ENCODE measurements at places on chromosomes 1 and 21.

- DNase-seq, result no peak
Measured at GRCh38 chr1:100670083-100670482, 49.5 kb upstream of the VCAM1 start.

- DNase-seq, result no peak
Measured at GRCh38 chr1:13896932-13897331, 196.9 kb downstream of the PRDM2 start.

GRCh38 chr1:1212780-1213344, 1.1 kb downstream of the TNFRSF4 start:
- no peak for DNase-seq

DNA sequence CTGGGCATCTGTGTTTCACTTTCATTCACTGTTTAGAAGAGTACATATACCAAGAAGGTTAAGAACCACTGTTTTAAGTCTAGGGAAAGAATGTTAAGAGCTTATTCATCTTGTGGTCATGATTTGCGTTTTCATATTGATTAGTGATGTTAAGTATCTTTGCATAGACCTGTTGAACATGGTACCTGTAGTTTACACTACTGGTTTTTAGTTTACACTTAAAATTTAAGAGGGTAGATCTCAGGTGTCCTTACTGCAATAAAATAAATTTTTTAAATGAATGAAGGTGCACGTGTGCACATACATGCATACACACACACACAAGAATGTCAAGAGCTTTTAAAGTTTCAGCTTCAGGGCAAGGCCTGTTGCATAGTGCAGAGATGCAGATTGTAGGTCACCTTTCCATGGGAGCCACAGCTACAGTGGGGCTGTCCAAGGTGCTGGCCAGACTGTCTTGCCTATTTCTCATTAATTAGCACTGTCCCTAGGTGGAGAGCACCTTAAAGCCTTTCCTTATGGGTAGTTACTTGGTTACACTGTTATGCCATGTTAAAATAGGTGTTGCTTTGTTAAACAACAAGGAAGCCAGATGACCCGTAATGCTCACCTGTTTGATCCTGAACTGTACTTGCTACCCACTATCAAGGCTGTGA, 543.0 kb upstream of the DAB1 start:
- no peak for DNase-seq

DNA sequence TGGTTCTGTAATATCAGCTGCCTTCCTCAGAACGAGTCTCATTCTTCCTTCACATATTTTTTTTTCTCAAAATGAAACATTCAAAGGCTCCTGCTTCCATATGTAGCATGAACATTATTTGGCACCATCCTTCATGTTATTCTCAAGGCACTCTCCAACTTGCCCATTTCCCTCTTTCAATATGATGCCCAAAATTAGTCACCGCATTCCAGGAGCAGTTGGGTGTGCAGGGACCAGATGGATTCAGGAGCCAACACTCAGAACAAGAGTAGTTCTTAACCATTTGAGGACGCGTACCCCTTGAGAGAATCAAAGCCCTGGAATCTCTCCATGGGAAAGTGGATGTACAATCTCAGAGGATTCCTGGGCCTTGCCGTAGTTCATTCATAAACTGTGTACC, 50.3 kb downstream of the KCNK1 start:
- DNase-seq, result no peak

DNA sequence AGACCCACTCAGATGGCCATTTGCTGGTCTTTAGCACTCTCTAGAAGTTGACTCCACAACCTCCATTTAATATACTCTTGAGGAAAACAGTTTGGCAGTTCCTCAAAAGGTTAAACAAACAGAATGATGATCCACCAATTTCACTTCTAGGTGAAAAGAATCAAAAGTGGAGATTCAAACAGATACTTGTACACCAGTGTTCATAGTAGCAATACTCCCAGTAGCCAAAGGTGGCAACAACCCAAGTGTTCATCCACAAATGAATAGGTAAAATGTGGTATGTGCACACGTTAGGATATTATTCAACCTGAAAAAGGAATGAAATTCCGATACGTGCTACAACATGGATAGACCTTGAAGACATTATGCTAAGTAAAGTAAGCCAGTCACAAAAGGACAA, 6.3 kb downstream of the PRCC start:
- DNase-seq, result no peak

GRCh38 chr21:36330904-36331303, 10.9 kb downstream of the MORC3 start:
- peak; percentile 65 for DNase-seq

DNA sequence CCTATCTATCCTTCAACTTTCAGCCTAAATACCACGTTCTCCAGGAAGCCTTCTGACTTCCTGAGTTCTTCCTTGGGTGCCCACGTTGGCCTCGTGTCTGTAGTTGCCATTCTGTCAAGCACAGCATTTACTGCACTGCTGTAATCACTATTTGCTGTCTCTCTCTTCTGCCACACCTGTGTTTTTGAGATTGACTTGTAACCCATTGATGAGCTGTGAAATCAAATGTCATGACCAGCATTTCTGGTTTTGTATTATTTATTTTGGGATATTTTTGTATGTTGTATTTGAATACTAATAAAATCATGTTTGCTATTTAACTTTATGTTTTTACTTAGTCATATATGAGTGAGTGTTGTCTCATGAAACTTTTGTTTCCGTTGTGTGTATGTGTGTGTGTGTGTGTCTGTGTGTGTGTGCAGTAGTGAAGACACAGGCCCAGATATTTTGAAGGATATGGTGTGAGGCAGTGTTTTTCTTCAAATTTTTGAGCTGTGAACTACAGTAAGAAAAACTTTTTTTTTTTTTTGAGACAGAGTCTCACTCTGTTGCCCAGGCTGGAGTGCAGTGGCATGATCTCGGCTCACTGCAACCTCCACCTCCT, 126.2 kb upstream of the SERBP1 start:
- DNase-seq, result no peak

DNA sequence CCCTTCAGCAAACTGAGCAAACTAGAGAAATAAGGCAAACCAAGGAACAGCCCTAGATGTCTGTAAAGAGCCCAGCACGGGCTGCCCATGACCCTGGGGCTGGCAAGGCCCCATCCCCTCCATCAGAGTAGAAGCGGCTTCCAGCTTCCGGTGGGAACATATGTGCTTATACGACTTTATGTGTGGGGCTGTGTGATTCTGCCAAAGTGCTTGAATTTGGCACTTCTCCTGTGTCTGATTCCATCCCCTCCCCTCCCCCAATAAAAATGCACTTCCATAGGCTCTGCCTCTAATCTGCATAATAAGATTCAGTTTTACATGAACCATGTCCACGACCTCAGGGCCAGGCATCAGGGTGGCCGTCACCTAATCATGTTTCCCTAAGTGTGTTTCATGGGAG, 236.6 kb downstream of the DSCAM start:
- no peak for DNase-seq

GRCh38 chr1:112141923-112142322, 152.5 kb upstream of the KCND3 start:
- no peak for DNase-seq

DNA sequence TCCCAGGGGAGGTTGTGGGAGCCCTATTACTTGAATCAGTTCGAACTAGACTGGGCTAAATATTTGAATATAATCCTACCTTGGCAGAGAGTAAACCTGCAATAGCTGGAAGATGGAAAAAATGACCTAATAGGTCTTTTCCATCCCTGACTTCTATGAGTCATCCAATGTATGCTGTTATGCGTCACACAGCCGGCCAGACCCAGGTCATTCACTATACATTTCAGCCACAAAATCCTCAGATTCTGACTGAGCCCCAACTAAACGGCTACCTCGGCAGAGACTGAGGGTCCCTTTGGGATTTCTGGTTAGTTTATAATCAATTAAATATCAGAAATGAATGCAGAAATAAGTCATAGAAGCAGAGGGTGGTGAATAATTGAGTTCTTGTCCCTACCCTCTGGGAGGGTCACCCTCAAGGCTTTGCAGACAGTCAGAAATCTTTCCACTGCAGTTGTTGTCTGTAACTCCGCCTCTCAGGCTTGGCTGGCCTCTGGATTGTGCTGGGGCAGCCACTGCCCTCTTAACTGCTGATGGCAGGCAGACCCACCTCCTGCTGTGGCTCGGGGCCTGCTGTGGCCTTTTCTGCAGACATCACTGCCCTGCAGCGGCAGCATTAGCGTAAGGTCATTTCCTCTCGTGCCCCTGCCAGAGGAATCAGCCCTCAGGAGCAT, 240.5 kb downstream of the TGFB2 start:
- peak; percentile 49 for DNase-seq

- DNase-seq, result no peak
Measured at GRCh38 chr1:235947989-235948388, 81.3 kb upstream of the LYST start.

- no peak for DNase-seq
Measured at GRCh38 chr1:12554521-12555305, 63.3 kb downstream of the DHRS3 start.

GRCh38 chr1:23567996-23568607, 8.8 kb upstream of the ID3 start:
- no peak for DNase-seq

DNA sequence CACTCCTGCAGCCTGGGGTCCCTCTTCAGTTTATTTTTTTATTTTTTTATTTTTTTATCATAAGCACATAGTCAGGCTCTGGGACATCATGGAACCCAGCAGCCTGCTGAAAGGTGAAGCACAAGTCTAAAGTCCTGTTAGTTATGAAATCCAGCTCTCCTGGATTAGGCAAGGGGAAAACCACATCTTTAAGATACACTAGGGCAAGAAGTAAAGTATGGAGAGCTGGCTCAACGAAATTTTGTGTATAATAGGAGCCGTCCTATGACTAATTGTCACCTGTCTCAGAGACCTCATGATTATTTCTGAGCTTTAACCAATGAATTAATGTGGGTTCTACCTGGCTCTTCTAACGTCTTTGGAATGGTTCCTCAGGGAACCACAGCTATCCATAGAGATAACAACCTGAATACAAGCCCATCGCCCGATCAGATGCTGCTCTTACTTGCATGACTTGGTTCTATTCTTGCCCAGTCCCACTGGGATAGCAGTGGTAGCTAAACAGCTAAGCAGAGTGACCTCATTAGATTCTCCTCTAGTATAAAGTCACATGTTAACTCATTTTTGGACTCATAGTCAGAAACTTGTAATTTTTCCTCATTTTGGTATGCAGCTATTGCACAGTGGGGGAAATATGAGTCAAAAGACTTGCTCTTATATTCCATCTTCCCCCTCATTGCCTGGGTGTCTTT, 122.7 kb downstream of the LMO4 start:
- DNase-seq, result no peak

DNA sequence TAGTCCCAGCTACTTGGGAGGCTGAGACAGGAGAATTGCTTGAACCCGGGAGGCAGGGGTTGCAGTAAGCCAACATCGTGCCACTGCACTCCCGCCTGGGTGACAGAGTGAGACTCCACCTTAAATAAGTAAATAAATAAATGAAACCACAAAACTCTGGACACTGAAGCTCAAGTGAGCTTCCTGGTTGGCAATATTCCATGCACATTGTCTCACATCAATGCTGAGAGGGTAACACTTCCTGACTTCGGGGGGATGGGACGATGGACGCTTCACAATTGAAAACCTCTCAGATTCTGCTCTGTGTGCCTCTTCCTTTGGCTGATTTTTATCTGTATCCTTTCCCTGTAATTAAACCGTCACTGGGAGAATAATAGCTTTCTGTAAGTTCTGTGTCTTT, 70.0 kb upstream of the ZNF644 start:
- no peak for DNase-seq

DNA sequence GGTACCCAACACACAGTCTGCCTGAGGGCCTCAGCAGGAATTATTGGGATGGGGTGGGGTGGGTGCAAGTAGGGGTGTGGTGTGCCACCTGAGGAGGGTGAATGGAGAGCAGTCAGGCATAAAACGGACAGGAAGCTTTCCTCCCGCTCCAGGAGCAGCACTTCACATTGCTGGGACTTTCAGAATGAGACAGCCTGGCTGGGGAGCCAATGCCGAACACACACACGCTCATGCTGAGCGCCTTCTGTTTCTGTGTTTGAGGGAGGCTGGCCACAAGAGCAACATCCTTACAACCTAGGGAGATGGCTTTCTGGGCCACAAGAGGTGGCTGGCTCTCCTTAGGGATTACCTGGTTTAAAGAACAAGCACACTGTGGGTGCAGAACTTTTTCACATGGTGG, 98.0 kb downstream of the LAMC2 start:
- DNase-seq, result no peak

DNA sequence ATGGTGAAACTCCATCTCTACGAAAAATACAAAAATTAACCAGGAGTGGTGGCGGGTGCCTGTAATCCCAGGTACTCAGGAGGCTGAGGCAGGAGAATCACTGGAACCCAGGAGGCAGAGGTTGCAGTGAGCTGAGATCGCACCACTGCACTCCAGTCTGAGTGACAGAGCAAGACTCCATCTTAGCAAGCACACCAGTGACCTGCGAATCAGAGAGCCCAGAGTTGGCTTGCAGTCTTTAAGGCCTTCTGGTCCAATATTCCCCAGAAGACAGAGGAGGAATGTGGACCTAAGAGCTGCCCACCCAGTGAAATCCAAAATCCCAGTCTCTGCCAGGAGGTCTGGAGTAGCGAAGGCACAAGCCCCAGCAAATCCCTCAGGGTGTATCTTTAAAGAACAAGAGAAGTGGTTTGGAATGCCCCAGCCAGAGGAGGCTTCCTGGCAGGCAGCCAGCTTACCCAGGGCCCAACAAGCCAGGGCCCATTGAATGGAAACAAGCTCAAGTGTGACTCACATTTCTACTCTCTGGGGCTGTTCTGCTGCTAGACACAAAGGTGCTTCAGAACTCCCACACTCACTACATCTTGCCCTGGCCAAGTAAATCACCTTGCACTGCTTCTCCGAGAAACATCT, 23.9 kb downstream of the GPR161 start:
- peak; percentile 52 for DNase-seq

DNA sequence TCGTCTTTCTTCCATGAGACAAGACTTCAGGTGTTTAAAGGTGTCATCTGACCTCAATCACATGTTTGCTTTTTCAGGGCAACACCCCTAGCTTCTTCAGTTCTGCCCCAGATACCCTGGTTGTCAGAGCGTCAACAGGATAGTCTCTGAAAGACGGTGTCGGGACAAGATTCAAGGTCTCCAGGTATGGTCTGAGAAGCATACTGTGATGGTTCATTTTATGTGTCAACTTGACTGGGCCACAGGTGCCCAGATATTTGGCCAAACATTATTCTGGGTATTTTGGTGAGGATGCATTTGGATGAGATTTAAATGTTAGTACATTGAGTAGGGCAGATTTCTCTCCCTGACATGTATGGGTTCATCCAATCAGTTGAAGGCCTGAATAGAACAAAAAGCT, 148.3 kb downstream of the TGFBR3 start:
- no peak for DNase-seq

DNA sequence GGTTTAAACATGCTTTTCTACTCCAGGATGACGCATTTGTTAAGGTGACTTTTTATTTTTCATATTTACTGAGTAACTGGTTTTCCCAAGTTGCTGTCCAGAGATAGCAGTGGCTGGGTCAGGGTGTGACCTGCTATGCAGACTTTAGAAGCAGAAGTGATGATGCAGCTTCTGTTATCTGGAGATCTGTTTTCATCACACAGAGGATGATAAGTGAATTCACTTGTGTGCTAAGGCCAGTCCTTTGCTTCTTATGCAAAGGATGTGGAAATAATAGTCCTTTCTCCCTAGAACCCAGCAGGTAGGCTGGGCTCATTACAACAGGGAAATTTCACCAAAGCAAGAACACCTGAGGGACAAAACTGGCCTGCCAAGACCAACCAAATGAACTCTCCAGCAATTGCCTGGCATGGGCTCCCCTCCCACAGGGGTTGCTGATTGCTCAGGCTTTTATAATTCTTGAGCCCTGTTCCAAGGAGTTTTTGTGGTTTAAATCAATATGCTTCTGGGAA, 97.8 kb upstream of the LPGAT1 start:
- DNase-seq, result no peak

GRCh38 chr1:26072305-26072704, 4.9 kb upstream of the TRIM63 start:
- no peak for DNase-seq
